Midbrain (tissue), 1 donor: ENCODE measurements at places on chromosomes 5 and 9.

- no peak for DNase-seq
Observed at GRCh38 chr9:128054087-128054486, 13.0 kb downstream of the NAIF1 start.

- DNase-seq: no peak
Observed at GRCh38 chr9:2970864-2971263, 127.0 kb upstream of the PUM3 start.

GRCh38 chr5:80662108-80662507 is 7.3 kb upstream of the DHFR start:
- no peak for DNase-seq

- no peak for DNase-seq
Observed at GRCh38 chr5:39185761-39186160, 33.6 kb downstream of the FYB1 start.

DNA sequence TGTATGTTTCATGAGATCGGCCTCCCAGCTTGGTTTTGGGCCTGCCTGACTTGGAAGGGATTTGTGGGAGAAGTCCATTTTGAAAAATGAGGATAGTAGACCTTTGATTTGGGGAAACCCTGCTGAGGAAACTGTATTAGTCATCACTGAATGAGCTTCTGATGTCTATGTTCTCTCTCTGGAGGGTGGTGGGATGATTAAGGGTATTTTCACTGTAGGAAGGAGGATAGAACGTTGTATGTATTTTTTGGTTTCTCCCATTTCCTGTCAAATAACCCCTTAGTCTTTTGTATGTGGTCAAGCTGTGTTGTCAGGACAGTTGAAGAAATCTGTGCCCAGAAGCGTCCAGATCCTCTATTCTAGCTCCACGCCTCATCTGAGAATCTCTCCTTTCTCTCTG is 151.9 kb downstream of the INSYN2B start:
- no peak for DNase-seq

- no peak for DNase-seq
Observed at GRCh38 chr5:8953016-8953415, 592.9 kb downstream of the SEMA5A start.

DNA sequence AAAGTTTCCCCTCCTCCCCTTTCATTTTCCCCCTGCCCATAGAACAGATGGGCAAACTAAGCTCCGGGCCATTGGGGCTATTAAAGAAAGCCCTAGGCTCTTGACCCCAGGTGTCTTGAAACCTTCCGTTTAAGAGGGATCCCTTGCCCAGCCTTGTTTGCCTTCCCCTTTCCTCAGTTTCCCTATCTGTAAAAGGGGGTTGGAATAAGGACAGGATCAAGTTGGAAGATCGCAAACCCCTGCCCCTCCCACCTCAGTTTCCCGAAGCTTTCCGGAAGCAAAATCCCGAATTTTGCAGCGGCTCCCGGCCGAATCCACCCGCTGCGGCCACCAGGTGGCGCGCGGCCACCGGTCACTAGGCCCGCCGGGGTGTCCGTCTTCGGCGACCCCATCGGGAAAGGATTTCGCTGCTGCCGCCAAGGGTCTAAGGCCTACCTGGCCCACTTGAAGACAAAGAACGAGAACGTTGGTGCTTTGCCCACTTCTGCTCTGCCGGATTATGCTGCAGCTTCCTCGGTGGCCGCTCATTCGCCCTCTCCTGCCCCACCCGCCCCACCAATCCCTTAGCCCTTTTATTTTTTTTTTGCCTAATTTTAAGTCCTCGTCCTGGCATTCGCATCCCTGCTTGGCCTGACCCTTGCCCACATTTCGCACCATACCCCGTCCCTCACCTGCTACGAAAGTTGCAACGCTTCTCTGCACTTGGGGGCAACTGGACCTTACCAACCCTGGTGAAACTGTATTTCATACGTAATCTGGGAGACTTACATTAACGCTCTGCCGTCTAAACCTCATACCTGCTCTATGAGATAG is 962 bp upstream of the NR6A1 start:
- peak; percentile 53 for DNase-seq

DNA sequence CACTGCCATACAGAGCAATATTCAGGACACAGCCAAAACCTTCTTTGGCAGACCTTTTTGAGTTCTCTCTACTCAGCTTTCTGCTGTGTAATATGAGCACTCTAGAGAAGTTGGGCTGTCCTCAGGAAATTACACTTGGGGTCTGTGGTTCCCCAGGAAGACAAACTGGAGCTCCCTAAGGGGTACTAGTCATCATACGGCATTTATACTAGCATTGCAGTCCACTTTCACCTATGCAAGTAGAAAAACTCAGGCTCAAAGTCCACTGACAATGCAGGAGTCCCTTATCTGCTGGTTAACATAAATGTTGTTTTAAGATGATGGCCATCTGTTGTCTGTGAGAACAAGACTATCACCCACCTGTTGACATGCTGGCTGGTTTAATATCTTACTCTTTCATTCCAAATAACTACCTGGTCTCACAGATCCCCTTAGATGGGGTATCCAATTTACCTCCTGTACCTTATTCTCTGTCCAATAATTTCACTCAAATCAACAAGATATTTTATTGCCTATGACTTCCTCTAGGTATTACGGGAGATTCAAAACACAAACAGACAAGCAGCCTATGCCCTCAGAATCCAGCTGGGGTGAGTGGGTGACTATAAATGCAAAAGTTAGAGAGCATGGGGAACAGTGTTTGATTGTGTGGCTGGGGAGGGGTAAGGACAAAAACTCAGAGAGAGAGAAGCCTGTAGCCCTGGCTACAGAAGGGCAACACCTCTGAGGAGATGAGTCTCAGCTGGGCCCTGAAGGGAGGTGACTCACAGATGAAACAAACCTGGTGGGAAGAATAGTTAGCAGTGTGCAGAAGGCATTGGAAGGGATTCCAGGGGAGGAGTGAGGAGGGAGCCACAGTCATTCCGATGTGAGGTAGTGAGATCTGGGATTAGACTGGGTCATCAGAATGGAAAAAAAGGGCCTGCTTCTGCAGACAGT is 10.2 kb downstream of the DOCK8 start:
- DNase-seq: no peak

DNA sequence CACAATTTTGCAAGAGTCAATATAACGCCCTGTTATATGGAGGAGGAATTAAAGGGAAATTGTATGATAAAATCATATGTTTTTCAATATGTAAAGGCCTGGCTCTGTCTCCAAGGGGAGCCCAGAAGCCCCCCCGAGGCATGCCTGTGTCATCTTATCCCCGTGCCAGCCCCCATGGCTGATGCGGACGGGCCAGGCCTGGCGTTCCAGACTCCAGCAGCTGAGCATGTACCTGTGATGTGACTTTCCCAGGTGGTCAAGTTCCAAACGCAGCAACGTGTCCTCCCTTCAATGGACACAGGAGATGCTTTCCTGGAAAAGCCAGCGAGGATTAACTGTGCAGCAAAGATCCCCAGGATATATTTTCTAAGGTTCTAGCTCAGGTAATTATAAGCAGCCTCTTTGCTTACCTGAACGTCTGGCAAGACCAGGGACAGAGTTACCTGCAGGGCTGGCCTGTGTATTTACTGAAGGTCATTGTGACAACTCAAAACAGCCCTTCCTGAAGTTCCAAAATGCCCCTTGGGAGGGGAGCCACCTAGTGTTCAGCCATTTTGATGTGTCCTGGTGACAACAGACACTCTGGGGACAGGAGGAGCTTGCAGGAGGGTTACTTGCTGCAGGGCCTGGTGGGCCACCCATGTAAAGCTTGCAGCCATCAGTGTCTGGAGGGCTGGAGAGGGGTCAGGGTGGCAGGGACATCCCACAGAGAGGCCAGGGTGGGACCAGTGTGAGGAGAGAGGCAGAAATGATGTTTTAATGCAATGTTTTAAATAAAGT is 53.3 kb upstream of the RNU6ATAC start:
- no peak for DNase-seq

- DNase-seq: no peak
Observed at GRCh38 chr5:107515521-107516080, 155.1 kb downstream of the EFNA5 start.

DNA sequence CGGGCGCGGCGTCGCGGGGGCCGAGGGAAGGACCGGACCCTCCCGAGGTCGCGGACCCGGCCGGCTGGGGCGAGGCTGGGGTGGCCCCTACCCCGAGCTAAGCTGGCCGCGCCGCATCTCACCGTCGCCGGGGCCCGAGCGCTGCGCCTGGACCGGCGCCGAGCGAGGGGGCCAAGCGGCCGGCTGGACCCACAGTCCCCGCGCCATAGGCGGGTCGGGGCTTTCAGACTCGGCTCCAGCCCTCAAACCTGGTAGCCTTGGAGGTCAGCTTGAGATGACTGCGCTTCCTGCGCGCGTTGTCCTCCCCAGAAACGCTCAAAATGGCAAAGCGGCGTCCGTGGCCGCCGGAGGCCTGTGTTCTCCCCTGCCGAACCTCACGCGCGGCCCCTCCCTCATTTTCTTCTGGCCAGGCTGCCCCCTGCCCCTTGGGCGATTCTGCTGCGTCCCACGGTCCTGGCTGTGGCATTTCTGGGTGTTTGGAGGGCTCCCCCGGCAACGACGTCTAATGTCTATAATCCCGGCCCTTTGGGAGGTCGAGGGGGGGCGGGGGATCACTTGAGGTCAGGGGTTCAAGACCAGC is 8.7 kb upstream of the GRIN1 start:
- no peak for DNase-seq

DNA sequence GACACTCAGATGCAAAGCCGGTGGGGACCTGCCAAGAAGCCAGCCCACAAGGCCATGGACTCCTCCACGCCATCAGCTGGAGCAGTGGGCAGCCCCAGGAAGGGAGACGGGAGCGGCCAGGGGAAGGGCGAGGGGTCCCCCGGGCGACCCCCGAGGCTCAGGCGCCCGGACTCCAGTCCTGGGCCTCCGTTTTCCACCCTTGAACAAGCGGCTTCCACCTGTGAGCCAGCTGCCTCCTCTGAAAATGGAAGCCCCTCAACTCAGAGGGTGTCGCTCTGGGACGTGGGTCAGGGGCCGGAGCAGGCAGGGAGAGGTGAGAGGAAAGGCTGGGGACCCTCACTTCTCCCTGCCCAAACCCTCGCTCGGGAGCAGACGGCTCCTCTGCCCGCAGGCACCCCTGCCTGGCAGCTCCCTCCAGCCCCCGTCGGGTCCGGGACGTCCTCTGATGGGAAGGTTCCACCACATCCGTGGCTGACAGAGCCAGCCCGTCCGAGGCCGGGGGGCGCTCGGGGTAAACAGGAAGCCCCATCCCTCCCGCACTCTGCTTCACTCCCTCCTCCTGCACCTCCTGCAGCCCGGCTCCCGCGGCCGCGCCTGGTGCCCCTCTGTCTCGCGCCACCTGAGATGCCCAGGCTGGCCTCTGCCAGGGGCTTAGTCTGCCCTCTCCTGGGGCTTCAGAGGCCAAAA is 3.7 kb upstream of the EGFL7 start:
- no peak for DNase-seq

DNA sequence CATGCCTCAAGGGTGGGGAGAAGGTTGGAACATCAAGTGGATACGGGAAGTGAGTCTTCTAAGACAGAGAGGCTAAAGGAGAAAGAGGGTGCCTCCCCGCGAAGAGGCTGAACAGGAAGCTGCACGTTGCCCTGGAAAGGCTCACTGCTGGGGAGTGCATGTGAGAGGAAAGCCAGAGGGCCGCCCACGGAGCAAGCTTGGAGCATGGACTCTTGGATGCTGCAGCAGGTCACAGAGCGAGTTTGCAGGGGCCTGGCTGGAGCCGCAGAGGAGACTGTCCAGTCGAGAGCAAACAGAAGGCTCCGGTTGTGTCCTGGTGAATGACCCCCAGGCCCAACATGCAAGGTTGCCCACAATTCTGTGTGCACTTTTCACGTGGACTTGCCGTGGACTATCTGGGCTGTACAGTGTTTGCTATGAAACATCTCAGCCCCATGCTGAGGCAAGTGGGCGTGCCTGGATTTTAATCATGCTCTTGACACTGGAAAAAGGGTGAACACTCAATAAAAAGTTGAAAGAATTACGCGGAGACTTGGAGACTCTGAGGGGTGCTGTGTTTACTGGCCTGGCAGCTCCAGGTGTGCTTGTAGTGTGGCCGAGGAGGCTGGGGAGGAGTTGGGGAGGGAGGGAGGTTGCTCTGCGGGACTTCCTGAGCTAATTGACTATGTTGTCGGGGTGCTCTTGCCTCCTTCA is 54.5 kb upstream of the GARNL3 start:
- peak; percentile 8 for DNase-seq

DNA sequence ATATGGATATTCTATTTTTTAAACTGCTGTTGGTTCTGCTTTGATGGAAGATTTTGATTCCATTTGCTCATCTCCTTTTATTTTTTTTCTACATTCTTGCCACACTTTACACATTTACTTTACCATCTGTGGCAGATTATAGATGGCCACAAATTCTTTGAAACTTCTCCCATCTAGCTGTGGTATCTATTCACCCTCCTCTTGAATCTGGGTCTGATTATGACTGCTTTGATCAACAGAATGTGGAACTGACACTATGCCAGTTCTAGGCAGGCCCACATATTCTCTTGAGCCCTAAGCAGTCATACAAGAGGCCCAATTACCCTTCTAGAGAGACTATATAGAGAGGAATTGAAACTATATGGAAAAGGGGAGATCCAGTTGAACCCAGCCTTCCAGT is 439.0 kb upstream of the PTGER4 start:
- no peak for DNase-seq

GRCh38 chr5:150164211-150164980 is 2.2 kb upstream of the CDX1 start:
- no peak for DNase-seq

DNA sequence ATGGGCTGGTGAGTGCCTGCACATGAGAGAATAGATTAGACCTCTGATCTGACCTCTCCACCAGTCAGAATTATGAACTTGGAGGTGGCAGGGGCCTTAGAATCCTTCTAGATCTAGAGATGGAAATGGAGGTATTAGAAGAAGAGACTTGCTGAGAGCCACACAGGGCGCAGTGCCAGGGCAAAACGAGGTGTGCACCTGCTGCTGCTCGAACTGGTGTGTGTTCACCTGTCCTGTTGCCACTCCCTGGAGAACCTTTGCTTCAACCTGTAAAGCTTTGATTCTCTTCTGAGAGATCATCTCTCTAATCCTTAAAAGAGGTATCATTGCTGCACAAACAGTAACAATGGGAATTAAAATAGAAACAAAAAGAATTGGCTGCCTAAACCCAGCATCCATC is 24.9 kb downstream of the FRMPD1 start:
- no peak for DNase-seq

DNA sequence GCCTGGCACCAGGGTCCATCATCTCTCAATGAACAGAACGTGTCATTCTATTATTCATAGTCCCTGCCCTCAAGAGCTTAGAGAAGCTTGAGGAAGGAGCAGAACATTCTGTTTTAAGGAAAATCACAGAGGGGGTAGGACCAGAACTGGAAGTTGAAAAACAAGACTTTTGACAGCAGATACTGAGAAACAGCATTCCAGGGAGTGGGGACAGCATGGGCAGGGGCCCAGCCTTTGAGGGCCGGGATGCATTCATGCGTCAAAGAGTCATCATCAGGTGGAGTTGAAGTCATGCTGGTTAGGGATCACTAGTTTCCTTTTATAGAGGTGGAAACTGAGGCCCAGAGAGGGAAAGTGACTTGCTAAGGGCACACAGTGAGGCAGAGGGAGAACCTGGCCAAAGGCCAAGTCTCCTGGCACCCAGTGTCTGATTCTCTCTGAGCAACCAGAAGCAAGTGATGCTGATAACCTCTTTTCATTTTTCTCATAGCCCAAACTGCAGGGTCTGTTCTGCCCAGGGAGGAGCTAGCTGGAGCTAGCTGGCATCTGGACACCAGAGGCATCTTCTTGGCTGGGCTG is 41.5 kb upstream of the STXBP1 start:
- no peak for DNase-seq
